Stimulated activated CD8-positive, alpha-beta memory T cell treated with anti-CD3 and anti-CD28 coated beads, Interleukin-15, amount 100 ng/mL, for 24 hours (primary cell): ENCODE measurements at places on chromosomes 7 and 10.

- DNase-seq = no peak
These were observed 60.0 kb downstream of the RALA start for GRCh38 chr7:39683216-39683845.

GRCh38 chr7:79610748-79611304 lies 157.4 kb upstream of the MAGI2 start:
- no peak for DNase-seq

DNA sequence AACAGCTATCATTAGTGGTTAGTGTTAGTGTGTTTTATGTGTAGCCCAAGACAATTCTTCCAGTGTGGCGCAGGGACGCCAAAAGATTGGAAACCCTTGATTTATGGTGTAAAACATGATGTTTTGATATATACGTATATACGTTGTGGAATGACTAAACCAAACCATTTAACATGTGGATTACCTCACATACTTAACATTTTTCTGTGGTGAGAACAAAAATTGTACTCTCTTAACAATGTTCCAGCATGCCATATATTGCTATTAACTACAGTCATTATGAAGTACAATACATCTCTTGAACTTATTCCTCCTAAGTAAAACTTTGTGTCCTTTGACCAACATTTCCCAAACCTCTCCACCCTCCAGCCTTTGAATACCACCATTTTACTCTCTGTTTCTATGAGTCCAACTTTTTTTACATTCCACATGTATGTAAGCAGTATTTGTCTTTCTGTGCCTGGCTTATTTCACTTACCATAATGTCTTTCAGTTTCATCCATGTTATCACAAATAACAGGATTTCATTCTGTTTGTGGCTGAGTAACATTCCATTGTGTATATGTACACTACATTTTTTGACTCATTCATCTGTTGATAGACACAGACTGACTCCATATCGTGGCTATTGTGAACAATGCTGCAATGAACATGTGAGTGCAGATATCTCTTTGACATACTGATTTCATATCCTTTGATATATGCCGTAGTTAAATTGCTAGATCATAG lies 42.2 kb upstream of the MAGI2 start:
- no peak for DNase-seq

DNA sequence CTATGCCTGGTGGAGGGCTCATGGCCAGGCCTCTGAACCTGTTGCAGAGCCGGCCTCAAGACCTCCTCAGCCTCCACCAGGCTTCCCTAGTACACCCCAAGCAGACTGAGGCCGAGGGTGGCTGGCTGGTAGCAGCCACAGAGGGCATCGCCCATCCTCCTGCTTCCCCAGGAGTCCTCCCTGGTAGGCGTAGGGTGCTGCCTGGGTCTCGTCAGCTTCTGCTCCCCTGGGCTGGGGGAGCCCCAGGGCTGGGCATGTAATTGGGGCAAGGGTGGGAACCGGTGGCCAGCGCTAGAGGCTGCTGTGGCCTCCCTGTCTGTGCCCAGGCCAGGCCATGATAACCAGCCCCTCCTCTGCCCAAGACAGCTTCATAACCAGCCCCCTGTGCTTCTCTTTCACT lies 32.6 kb downstream of the TBATA start:
- DNase-seq = no peak

DNA sequence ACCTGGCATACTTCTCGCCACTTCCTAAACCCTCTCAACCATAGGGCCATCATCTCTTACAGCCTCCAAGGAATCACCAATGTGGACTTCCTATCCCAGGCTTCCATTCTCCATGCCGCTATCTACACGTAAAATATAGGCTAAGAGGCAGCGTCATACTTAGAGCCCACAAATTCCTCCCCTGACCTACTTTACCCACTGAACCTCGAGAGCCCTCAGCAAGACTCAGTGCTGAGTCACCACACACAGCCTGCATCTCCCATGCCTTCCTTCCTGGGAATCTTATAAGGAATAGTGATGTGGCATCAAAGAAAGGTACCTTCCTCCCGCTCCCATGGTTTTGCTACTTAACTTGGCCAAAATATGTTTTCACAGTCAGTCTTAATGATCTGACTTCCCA lies 435.6 kb upstream of the NFE2L3 start:
- DNase-seq = no peak

DNA sequence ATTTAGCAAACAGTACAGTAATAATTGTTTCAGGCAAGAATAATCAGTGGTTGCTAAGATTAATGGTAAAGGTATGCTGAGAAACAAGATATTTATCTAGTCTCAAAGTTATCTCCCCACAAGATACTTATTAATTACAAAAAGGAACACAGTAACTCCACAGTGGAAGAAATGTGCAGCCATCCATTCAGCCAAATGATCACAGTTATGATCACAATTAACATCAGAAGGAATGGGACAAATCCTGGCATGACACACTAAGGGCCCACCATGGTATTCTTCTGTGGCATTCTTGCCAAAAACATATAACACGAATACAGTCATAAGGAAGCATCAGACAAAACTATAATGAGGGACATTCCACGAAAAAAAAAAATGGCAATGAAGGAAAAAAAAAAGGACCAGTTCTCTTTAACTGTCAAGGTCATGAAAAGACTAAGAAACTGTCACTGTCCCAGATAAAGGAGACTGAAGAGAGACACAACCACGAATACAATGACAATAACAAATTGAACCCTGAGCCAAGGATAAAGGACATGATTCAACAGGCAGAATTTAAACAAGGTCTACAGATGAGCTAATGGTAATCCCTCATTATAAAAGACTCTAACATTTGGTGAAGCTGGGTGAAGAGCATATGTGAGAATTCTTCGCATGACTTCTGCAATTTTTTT lies 20.9 kb downstream of the NUDCD3 start:
- no peak for DNase-seq

GRCh38 chr10:70656489-70656888 lies 15.8 kb upstream of the ADAMTS14 start:
- no peak for DNase-seq

DNA sequence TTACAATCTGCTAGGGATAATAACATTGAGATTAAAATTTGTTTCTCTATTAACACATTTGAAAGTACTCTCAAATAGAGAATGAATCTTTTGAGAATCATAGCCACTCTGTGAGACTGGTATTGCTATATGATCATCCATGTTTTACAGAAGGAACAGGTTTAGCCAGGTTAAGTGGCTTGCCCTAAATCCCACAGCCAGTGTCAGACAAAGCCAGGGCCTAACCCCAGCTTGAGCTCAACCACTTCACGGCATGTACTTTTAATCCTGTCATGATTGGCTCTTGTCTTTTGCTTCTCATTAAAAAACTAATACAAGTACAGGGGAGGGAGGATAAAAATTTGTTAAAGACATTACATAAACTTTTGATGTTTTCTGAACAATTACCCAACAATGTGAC lies 3.8 kb upstream of the ZNRF2 start:
- DNase-seq = no peak

DNA sequence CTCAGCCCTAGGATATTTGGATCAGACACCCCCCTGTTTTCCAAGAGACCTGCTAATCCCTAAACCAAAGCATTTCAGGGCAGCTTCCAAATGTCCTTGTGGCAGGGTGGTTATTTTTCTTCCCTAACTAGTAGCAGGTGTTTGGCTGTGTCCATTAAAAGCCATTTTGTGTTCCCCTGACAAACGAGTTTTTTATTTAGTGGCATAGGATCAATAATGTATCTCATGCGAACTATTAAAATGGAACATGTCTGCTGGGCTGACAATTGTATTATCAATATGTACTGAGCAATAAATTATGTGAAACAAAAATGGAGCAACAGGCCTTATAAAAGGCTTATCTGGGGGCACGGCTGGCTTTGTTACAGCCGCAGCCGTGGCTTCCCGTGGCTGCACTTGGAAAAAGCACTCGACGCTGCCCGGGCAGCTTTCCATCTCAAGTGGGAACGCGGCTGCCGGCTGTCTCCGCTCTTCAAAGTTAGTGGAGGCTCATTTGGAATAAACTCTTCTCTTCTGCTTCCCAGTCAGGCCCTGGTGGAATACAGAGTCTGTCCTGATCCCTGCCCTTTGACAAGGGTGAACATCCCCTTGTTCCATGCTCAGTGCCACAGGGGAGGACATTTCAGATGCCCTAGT lies 554.3 kb downstream of the TYW1 start:
- DNase-seq = no peak

DNA sequence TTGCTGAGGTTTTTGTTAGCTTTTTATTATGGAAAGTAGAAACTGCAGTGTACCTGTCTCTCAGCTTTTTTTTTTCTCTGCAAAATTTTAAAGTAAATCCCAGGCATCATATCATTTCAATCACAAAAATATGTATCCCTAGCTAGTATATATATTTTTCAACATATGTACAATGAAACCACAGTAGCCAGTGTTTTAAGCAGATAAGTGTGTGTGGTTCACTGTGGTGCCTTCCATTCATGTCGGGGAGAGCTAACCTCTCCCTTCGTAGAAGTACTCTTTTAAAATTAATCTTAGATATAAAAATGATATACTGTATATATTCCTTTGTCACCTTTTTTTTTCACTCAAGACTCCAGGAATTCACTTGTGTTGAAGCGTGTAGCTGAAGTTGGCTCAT lies 22.7 kb downstream of the CUL1 start:
- DNase-seq = no peak

GRCh38 chr10:133458021-133458709 lies 4.4 kb downstream of the SCART1 start:
- DNase-seq = no peak

DNA sequence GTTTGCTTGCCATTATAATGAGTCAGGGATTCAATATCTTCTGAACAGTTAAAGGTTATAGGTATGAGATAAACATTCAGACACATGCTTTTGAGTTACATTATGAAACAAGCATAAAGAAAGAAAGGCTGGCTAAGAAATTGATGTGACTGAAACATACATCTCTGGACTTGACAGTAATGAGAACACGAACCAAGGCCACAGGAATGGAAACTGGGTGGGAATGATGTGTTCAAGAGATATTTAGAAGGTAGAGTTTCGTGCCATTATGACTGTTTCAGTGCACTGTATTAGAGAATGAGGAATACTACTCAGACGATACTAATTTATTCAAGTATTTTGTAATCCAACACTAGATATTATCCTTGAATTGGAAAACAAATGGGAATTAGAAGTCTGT lies 332.1 kb upstream of the MAGI2 start:
- DNase-seq = no peak

DNA sequence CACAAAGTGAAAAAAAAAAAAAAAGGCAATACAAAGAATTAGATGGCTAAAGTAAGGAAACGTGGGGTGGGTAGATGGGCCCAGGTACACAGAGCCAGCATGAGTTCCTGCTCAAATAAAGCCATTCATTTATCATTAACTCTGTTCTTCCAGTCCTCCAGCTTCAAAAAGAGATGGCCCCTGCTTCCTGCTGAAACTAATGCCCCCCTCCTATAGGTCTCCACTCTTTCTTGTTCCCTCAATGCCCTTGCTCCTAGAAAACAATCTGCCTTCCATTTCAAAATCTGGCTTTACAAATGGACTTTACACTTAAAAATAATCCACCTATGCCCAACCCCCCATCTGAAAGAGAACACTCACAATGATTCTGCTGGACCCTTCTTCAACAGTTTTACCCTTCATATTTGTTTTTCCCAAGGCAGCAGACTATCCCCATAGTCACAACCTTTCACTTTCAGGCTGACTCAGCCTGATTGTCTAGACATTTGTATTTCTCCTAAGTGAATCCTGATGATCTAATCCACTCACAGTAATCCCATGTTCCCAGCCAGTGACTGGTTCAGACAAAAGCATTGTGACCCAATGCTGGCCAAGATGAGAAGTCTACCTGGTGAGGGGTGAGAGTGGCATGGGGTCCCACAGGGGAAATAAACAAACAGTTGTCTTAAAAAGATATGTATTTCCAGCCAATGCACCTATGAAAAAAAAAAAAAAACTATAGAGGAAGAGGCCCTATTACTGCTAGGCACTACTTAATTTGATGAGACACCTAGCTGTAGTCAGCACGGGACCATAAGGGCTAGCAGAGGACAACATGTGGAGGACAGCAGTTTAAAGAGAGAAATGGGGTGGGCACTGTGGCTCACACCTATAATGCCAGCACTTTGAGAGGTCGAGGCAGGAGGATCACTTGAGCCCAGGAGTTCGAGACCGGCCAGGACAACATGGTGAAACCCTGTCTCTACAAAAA lies 74.6 kb upstream of the GRID1 start:
- no peak for DNase-seq

GRCh38 chr7:99719996-99720769 lies 14.8 kb downstream of the CYP3A7 start:
- no peak for DNase-seq

- DNase-seq = no peak
These were observed 430.9 kb downstream of the ACTR3B start for GRCh38 chr7:153190452-153190851.

DNA sequence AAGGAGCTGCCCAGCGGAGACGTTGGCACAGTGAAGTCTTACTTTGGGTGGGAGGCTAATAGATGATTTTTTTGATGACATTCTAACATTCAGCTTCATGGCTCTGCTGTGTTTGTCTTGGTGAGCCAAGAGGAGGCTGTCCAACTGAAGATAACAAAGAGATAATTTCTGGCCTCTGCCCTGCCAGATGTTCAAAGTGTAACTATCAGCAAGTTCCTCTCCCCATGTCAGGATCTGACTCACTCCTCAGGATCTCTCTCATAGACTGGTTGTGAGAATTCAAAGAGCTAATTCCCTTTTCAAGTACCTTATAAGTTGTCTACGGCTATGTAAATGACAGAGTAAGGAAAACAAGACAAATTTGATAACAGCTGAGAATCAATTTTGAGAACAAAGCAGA lies 1340.9 kb downstream of the XPNPEP1 start:
- no peak for DNase-seq

- no peak for DNase-seq
These were observed 142.8 kb upstream of the SEMA3A start for GRCh38 chr7:84337429-84337828.

DNA sequence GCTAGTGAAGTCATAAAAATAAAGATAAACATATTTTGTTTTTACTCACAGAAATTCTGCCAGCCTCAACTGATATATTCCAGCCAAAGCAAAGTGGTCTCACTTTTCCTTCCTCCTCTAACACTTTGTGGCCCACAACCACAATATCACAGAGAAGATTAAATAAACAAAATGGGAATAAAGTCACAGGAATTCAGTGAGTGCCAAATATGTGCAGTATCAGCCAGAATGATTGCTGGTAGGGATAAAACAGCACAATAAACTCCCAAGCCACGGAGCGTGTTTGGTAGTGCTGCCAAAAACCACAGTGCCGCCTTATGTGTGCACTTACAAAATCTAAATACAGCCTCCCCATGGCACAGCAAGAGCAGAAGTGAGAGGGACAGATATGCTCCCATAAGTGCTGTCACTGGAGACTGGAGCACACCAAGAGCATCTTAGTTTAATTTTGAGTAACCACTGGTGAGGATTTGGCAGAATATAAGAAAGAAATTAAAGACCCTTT lies 155.8 kb downstream of the POM121L12 start:
- DNase-seq = no peak

GRCh38 chr7:112449353-112449752 lies 907 bp upstream of the IFRD1 start:
- DNase-seq = no peak

- no peak for DNase-seq
These were observed 254.1 kb downstream of the TNS3 start for GRCh38 chr7:47327698-47328391.
